Aorta (tissue), 5 donors: ENCODE measurements at places on chromosomes 7 and 10. TPM values are rescaled to one million over a fixed set of nuclear protein-coding genes. Genes with fewer than 3 reads are reported as not detected.

- DNase-seq = no peak
Observed at GRCh38 chr7:148334959-148335577, 255.5 kb upstream of the C7orf33 start.

DNA sequence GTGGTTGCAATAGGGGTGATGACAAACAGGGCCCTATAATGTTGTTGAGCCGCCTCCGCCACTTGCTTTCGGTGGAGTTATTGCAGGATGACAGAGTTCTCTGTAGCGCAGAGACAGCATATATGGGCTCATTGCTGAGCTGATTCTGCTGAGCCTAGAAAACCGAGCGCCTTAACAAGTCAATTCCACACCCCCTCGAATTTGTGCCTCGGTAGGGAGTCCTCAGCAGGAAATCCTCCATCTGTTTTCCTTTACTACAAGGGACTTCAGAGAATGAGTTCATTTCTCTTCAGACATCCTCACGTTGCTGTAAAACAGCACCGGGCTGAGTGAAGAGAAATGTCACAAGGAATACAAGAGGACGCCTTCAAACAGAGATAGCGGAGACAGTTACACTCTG is 90.7 kb upstream of the KIAA1217 start:
- no peak for DNase-seq

HPS1 gene
- total RNA-seq = 52.2 TPM

DNA sequence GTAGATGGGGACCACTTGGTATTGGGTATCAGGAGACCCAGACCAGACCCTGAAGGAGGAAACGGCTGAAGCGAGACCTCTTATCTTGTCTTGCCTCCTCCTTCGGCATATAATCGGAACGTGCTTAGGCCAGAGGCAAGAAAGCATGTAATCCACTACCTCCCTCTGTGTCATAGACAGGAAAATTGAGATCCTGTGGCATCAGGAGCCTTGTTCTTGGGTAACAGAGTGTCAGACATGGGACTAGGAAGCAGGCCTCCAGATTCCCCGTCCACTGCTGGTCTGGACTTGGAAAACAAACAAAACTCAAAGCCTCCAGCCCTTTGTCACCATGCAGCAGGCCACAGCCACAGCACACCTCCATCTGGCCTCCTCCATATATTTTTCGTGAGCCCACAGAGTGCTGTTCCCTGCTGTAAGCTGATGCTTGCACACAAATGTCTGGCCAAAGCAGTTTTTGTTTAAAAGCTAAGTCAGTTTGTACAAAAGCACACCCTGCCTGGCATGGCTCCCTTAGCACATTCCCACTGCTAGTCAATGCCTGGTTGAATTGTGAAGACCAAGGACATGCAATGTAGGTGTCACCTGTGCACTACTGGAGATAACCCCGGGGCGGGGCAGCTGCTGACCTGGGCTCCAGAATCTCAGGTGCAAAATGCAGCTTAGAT is 510.9 kb downstream of the RPS24 start:
- no peak for DNase-seq

IGF2BP3 gene
- 1.6 TPM for total RNA-seq

NEBL gene
- 2.8 TPM for total RNA-seq

DNA sequence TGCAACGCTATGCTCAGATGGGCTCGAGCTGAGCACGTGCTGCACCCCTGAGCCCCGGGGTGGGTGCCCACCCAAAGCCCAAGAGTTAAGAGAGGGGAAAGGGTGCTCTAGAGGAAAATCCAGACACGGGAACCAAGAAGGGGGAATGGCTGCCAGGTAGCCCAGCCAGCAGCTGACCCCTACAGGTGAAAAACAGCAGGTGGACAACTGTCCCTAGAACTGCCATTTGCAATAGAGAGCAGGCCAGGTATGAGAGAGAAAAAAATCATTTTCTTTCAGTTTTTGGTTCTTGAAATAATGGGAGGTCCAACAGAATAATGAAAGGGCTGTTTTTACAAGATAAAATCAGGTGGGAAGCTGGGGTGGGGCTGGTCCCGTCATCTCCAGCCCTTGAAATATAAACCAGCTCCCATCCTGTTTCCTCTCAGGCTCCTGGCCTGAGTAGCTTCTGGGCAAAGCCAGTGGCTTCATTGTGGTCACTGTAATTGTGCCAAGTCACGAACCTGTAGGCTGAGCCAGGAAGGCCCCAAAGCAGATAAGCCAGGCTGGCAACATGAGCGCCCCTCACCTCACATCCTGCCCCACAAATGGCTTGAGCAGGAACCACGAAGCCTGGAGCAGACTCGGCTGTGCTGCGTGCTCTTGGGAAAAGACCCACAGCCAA is 257.8 kb downstream of the SNX10 start:
- no peak for DNase-seq

COL13A1 gene
- total RNA-seq = 13.6 TPM

SLC18A3 gene
- total RNA-seq = not detected

- DNase-seq = no peak
Observed at GRCh38 chr10:24114556-24114955, 94.4 kb upstream of the KIAA1217 start.

CCDC3 gene
- 166 TPM for total RNA-seq

DNA sequence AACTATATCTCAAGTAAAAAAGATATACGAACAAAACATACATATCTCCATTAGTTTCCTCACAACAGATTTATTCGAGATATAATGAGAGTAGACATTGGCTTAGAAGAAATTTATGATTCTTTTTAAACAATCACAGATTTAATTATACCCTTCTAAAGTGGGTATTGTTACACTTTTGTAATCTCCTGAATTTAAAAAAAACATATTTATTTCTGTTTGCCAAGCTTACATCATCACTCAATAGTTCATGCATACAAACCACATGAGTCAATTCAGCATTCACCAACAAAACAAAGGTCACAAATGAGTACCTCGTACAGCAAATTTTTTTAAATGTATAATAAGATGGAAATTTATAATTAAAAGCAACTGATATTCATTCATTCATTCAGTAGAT is 17.6 kb downstream of the LRRN3 start:
- DNase-seq = no peak

DNA sequence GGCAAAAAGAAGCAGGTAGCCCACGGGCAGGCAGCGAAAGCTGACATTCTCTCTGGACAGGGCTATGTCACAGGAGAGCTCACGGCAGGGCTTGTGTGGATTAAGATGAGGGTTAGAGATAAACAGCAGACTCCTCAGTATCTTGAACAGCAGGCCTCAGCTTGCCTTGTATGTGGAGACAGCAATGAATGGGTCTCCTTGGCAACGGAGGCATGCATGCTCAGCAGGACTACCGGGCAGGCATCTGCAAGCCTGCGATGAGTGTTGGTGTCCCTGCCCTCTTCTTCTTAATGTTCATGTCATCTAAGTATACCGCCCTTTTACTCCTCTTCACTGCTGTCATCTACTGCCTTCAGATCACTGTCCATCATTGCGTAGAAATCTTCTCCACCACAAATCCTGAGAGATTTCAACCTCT is 81.9 kb upstream of the C1GALT1 start:
- DNase-seq = no peak

DNA sequence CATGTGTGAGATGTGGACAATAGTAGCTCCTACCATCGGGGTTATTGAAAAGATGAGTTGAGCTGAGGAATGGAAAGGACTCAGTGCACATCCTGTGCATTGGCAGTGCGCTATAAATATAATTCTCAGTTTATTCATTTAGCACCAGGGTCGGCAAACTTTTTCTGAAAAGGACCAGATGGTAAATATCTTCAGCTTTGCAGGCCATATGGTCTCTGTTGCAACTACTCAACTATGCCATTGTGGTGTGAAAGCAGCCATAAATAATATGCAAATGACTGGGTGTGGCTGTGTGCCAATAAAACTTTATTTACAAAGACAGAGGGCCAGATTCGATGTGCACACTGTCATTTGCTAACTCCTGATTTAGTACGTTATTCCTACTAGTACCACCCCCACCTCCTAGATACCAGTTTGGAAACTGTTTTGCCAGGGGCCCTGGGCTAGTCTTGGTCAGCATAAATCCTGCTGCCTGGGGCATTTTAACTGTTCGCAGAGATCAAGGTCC is 422.9 kb upstream of the MKI67 start:
- no peak for DNase-seq

CRHR2 gene
- total RNA-seq = 0.23 TPM

PRF1 gene
- 3.2 TPM for total RNA-seq

DNA sequence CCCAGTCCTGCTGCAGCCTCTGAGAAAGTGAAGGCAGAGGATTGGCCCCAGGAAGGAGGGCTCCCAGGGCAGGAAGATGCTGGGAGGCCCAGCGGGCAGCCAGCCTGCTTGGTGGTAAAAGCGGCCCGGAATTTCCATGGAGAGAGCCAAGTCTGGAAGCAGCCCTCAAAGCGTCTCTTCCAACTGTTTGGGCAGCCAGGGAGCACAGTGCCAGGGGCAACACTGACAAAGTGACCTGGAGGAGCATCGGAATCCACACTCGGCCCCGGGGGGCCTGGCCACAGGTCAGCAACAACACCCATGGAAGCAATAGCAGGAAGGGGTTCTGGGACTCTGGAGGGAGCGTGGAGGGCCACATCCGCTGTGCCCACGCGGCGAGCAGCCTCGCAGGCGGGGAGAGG is 63.2 kb upstream of the FGFR2 start:
- peak; percentile 61 for DNase-seq

DNA sequence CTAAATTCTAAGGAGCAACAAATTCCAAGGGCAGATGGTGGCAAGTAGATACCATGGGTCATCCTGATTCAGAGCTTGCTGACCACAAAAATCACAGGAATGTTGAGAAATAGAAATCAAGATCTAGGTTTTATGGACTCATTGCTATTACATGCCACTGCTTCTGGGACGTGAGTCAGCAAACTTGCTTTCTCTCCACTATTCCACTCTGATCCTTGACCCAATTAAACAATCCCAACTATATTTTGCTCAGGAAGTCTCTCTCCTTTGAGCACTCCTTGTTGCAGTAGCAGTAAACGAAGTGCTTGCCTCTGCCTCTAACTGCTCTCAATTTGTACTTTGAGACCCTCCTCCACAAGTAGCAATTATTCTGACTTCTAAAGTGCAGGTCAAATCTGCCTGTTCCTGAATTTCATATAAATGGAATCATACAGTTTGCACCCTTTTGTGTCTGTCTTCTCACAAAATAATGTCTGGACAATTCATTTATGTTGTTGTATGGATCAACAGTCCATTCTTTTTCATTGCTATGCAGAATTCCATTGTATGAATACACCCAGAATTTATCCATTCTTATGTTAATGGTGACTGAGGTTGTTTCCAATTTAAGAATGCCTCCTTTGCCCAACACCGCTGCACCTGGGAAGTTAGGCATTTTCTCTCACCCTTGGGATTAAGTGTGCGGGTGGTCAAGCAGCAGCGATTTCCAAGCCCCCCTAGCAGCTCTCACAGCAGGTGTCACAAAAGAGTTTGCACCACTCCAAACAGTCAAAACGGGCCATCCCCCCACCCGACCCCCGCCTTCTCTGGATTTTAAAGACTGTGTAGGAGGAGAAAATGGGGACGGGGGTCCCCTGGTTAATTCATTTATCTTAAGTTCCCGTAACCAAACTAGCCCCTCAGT is 35.9 kb downstream of the ACSM6 start:
- DNase-seq = no peak

CCL24 gene
- total RNA-seq = 2.4 TPM

- DNase-seq = peak; percentile 44
Observed at GRCh38 chr7:44285561-44285960, 39.8 kb downstream of the CAMK2B start.

OR2A1 gene
- total RNA-seq = 0.16 TPM

CFTR gene
- total RNA-seq = 0.30 TPM

- no peak for DNase-seq
Observed at GRCh38 chr10:128568990-128569945, 443.0 kb upstream of the MKI67 start.

GPR37 gene
- 0.99 TPM for total RNA-seq

DNA sequence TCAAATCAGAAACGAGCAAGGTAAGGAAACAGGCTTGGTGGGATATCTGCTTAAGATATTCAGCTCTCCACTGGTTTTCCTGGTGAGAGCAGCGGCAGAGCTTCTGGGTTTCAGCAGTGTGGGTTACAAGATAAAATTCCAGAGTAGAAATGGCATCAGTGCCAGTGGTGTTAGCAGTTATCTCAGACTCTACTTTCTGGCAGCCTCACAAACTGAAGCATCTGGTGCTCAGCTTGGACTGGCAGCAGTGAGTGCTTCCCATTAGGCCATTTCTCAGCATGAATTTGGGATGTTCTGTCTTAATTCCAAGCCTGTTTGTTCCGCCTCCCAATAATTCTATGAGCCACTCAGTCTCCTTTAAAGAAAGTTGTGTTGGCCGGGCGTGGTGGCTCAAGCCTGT is 6.9 kb upstream of the GSTO2 start:
- no peak for DNase-seq

PRSS2 gene
- 12.0 TPM for total RNA-seq

GPR85 gene
- 0.32 TPM for total RNA-seq

DNA sequence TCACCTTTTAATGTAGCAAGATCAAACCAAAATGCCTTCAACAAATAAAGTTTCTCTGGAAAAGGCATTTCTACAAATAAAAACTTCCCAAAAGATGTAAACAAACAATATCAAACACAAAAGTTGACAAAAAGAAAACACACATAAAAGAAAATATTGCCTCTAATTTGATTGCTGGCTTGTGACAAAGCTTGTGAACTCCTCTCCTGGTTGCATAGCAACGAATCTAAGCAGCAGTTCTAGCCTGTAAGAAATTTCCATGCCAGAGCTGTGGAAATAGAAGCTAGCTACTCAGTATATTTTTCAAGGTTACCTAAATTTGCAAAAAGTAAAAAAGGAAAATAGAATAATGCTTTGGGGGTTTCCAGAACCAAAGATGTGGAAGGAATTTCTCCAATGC is 173.9 kb upstream of the CDK1 start:
- DNase-seq = no peak

GRCh38 chr7:6181136-6181535 is 91.3 kb downstream of the CYTH3 start:
- DNase-seq = no peak

NAT16 gene
- total RNA-seq = not detected

DNA sequence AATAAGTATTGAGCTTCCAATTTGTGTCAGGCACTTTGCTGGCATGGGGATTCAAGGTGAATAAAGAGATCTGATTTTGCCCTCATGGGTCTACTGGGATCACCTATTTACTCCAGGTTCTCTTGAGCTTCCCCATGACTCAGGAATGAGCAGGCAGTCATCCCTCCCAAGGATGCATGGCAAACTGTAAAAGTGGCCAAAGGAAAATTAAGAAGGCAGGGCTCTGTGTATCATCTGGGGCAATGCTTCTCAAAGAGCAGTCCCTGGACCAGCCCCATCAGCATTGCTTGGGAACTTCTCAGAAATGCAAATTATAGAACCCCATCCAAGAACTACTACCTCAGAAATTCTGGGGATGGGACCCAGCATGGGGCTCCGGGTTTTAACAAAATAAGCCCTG is 48.7 kb downstream of the WDFY4 start:
- no peak for DNase-seq

CUBN gene
- total RNA-seq = 3.7 TPM

GRCh38 chr10:120039826-120040225 is 147.3 kb downstream of the SEC23IP start:
- no peak for DNase-seq

- DNase-seq = no peak
Observed at GRCh38 chr7:50400114-50400513, 50.0 kb downstream of the FIGNL1 start.

GRCh38 chr10:129411772-129412171 is 55.3 kb upstream of the MGMT start:
- DNase-seq = no peak
